ENCODE measurements at places on chromosomes 4 and X.

GRCh38 chr4:103887191-103887590 is 167.4 kb upstream of the TACR3 start:
- no peak for DNase-seq

- DNase-seq: no peak
Observed at GRCh38 chrX:115289465-115289864, at the start of gene LUZP4. Gene LUZP4, plus strand, starts transcription at chrX:115289715. Its CDS starts 45 bp downstream, at chrX:115289760.

DNA sequence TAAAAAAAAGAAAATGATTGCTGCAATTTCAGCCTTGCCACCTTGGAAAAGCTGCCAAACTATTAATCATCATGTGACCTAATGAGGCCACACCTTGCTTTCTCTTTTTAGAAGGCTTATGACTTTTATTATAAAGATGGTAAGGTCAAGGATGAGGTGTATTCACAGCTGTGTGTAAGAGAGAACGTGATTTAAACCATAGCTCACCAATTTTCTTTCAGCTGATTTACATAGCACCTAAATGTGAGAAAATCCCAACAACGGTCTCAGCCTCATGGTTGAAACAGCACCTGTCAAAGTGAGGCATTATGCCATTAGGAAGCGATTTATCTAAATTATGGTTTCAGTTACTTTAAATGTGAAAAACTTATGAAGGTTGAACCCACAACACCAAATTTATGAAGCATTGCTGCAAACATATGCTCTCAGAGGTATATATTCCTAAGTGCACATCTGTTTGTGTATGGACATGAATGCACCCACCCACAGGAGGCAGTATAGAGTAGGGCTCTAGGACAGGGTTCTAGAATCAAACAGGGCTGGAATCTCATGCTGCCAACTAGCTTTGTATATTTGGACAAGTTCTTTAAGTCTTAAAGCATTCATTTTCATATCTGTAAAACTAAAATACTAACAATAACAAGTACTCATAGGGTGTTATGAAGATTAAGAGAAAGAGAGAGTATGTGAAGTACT is 40.7 kb downstream of the ANXA3 start:
- peak; percentile 34 for DNase-seq

DNA sequence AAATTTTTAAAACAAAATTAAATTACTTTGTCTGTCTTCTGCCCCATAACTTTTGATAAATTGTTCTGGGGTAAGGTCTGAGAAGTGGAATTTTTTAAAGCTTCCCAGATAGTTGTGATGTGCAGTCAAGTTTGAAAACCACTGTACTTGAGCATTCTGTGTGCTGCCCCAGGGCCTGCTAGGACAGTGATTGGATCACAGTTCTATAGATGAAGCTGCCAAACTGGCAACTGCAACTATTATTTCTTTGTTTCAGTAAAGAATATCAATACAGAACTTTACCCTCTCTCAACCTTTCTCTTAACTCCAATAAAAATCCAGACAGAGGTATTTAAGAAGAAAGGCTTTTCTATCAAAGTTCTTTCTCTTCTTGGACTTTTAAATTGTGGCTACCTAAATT is at the start of gene OPRPN:
Gene OPRPN, plus strand, starts transcription at position 361 of the 400 bp plus-strand sequence. CDS start 1,346 bp downstream, outside the sequence.
- DNase-seq: no peak

DNA sequence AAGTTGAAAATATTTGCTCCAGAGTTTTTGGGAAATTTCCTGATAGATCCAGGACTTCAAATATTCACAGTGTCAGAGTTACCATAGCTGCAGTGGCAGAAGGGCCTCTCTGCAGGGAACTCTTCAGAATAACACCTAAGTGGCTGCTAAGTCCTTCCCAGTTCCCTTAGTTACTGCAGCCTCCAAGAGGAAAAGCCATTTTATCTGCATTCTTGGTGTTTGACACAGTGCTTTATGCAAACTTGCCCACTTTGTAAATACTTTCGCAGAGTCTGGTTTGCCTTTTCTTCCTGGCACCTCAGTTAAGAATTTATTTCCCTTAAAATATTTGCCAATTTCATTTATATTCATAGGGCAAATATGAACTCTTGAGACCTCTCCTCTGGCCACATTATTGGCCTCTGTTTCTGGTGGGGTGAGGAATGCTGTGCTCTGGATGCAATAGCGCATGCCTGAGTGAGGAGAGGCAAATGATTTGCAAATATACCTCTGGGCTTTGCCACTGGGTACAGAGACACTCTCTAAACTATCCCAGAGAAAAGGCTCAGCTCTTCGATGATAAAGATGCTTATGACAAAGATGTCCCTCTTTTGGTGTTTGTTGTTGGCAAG is 566.3 kb upstream of the NR3C2 start:
- no peak for DNase-seq

- DNase-seq: no peak
Observed at GRCh38 chr4:4256799-4257198, 8.8 kb upstream of the TMEM128 start.

- peak; percentile 90 for DNase-seq
Observed at GRCh38 chr4:7803992-7804755, 135.5 kb downstream of the AFAP1 start.

- DNase-seq: no peak
Observed at GRCh38 chrX:111264385-111264784, 5.9 kb downstream of the CAPN6 start.

- DNase-seq: no peak
Observed at GRCh38 chrX:100931925-100932285, 3.2 kb upstream of the XKRX start.

- no peak for DNase-seq
Observed at GRCh38 chr4:40562681-40563080, 67.0 kb downstream of the RBM47 start.

- no peak for DNase-seq
Observed at GRCh38 chr4:153765894-153766293, 6.1 kb upstream of the RNF175 start.

- DNase-seq: no peak
Observed at GRCh38 chr4:150160473-150160872, 82.2 kb downstream of the DCLK2 start.

GRCh38 chr4:987624-988513 is 1.0 kb downstream of the IDUA start:
- no peak for DNase-seq

DNA sequence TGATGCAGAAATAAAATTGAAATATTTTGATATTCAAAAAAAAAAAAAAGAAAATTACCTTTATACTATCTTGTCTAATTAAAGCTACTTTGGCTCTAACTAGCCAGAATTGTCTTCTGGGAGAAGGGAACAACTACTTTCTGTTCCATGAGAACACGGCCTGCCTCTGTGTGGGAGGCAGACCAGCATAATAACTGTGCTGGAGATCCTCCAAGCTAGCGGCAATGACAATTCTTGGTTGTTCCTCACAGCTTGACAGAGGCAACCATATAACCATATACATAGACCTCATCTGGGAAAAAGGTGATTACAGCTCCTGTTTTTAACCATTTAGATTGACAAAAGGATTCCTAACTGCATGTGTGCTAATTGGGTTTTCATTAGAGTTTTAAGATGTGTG is 95.7 kb downstream of the RBMX2 start:
- DNase-seq: no peak

GRCh38 chr4:60396341-60397049 is 803.6 kb upstream of the ADGRL3 start:
- DNase-seq: no peak

- DNase-seq: no peak
Observed at GRCh38 chrX:135513130-135513515, 7.3 kb upstream of the INTS6L start.

GRCh38 chr4:95439071-95439470 is 109.7 kb downstream of the UNC5C start:
- no peak for DNase-seq

- peak; percentile 57 for DNase-seq
Observed at GRCh38 chr4:8409264-8410065, 31.1 kb downstream of the ACOX3 start.

- no peak for DNase-seq
Observed at GRCh38 chrX:10110316-10110935, 46.3 kb upstream of the CLCN4 start.

DNA sequence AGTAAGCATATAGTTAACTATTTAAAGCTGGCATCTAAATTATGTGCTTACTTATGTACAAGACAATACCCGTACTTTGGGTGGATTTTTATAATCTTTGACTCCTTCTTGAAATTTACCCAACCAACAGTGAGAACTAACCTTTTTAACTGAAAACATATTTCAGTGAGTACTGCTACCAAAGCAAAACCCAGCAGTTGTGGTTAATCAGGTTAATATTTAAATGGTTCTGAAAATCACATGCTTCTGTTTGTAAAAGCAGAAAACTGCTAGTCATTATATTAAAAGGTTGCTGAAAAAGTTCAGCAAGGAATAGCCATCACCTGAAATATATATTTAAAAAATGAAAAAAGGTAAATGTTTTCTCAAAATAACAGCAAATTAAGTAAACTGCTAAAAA is 20.0 kb downstream of the UBE2D3 start:
- DNase-seq: no peak

GRCh38 chrX:35696760-35697234 is 101.3 kb upstream of the MAGEB16 start:
- no peak for DNase-seq

DNA sequence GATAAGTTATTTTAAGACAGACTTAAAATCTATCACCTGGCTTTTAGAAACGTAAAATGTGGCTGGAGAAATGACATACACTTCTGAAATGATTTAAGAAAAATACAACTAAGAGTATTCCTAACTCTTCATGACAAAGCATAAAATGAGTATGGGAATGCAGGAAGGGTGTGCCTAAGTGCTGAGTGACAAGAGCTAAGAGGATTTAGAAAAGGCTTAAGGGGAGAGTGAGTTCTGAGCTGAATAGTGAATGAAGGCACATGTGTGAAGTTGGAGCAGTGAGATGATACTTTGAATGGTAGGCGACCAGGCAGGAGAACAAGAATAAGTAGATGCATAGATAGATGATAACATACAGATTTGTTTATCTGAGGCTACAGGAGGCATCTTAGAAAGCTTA is 458.3 kb upstream of the TENM3 start:
- no peak for DNase-seq

- no peak for DNase-seq
Observed at GRCh38 chrX:1002611-1003010, 209.8 kb downstream of the CRLF2 start.

- peak; percentile 13 for DNase-seq
Observed at GRCh38 chr4:173752610-173753230, 222.7 kb upstream of the HAND2 start.

- DNase-seq: no peak
Observed at GRCh38 chr4:47538825-47539154, 53.7 kb downstream of the ATP10D start.

DNA sequence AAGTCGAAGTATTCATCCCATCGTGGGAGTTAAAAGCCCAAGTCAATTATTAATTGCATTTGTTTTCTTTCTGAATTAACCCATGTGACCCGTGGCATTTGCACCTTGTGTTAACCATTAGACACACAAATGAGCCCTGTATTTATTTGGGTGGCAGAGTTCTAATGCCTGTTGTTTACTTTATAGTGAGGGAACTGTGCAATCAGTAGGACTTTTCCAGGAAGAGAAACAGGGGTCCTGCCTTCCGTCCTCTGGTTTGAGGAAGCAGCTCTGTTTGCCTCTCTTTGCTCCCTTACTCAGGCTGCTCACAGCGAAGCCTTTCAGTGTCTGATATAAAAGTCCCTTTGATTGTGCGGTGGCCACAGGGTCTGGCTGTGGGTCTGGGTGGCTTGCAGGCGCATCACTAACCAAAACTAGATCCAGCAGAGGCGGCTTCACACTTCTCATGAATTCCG is 263.6 kb downstream of the PTTG2 start:
- DNase-seq: no peak

DNA sequence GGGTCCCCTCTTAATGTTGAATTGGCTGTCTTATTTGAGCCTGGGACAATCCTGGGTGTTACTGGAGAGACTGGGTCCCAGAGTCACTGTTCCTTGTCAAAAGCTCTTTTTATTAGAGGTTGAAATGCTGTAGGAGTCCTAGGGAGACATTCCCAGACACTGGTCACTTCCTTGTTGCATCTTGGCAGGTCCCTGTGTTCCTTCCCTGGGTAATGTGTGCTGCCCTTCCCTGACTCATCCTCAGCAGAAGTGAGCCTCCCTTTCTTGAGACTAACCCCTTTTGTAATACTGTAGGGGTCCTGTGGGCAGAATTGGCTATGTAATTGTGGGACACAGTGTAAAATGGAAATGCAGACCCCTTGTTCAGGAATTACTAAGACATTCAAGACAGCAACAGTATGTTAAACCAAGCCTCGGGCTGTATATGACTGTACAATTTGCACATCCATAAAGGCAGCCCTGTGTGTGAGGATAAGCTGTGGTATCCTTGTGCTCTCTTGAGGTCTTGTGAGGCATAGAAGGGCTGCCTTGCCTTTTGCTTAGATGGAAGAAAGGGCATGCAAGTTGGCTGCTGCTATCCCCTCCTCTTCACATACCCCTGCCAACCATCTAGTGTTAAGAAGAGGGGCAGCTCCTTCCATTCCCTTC is 53.5 kb downstream of the DCLK2 start:
- DNase-seq: no peak

- DNase-seq: no peak
Observed at GRCh38 chr4:87188932-87189331, 31.5 kb downstream of the KLHL8 start.

DNA sequence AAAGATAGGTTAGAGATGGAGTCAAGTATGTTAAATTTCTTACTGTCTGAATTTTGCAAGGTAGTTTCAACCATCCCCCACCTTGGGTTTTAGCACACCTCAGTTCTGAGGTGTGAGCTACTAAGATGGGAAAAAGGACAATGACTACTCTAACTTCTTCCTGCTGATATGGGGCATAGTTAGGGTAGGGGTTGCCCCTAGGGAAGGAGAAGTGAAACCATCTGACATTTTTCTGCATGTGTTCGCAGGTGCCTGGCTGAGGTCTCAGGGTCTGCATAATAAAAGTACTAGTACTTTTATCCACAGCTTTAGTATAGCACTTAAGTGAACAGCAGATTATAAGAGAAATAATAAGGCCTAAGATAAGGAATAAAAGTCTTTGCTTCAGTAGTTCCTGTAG is 129.5 kb upstream of the CYSLTR1 start:
- no peak for DNase-seq

- DNase-seq: no peak
Observed at GRCh38 chr4:105236916-105237311, 90.2 kb downstream of the TET2 start.

- no peak for DNase-seq
Observed at GRCh38 chr4:60682901-60683300, 517.2 kb upstream of the ADGRL3 start.

GRCh38 chr4:112523008-112523721 is 7.2 kb upstream of the NEUROG2 start:
- DNase-seq: peak; percentile 62

- DNase-seq: peak; percentile 74
Observed at GRCh38 chr4:1345903-1346780, 866 bp upstream of the UVSSA start.

GRCh38 chr4:102825261-102826091 is 1.9 kb downstream of the UBE2D3 start:
- DNase-seq: peak; percentile 24

- no peak for DNase-seq
Observed at GRCh38 chr4:3406431-3406830, 35.3 kb upstream of the HGFAC start.

- no peak for DNase-seq
Observed at GRCh38 chr4:100061835-100062234, 111.8 kb upstream of the H2AZ1 start.

DNA sequence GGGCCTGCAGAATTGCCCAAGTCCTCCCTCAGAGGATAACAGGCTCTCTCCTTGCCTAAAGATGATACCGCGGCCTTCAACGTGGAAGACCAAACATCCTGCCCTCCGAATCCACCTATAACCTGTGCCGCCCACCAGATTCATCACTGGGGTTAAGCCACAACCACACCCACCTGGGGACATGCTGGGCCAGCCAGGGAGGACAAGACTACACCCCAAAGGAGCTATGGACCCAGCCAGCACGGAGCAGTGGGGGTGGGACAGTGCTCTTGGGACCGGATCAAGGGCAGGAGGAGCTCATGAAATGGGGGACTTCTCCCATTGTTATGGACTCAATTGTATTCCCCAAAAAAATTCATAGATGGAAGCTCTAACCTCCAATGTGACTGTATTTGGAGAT is 6.8 kb upstream of the MAN2B2 start:
- no peak for DNase-seq
